ENCODE measurements at places on chromosomes 4 and X. TPM values are rescaled to one million over a fixed set of nuclear protein-coding genes. Genes with fewer than 3 reads are reported as not detected.

The AREG gene
- not detected for total RNA-seq

The GRIA3 gene
- not detected for total RNA-seq

The CCDC149 gene
- 16.8 TPM for total RNA-seq

The P2RY4 gene
- total RNA-seq = 0.09 TPM

The VEGFC gene
- total RNA-seq = 0.26 TPM

The NOX1 gene
- total RNA-seq = not detected

The EDA gene
- 1.5 TPM for total RNA-seq

The PLAC8 gene
- not detected for total RNA-seq

The UGT2B11 gene
- not detected for total RNA-seq

The TMEM131L gene
- total RNA-seq = 16.8 TPM

The UGT2A1 gene
- not detected for total RNA-seq
